NCI-H526 (cell line): ENCODE measurements at places on chromosomes 13 and 19.

GRCh38 chr19:10858204-10858828 is 10.1 kb downstream of the C19orf38 start:
- DNase-seq: no peak

GRCh38 chr19:17543986-17544385 is 11.5 kb upstream of the COLGALT1 start:
- DNase-seq: no peak

DNA sequence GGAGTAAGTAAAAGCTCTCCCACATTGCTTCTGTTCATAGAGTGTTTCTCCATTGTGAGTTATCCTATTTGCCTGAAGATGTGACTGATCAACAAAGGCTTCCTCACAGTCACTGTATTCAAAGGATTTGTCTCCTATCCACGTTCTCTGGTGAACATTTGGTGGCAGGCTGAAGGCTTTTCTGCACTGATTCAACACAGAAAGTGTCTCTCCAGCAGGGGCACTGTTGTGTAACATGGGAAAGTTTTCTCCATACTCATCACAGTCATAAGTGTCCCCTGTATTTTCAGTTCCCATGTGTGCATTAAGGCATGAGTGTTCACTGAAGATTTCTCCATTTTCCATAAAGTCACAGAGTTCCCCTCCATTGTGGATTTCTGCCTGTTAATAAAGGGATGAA is 17.6 kb downstream of the ZNF121 start:
- DNase-seq: no peak

GRCh38 chr19:29842471-29843179 is 30.8 kb downstream of the CCNE1 start:
- DNase-seq: no peak

DNA sequence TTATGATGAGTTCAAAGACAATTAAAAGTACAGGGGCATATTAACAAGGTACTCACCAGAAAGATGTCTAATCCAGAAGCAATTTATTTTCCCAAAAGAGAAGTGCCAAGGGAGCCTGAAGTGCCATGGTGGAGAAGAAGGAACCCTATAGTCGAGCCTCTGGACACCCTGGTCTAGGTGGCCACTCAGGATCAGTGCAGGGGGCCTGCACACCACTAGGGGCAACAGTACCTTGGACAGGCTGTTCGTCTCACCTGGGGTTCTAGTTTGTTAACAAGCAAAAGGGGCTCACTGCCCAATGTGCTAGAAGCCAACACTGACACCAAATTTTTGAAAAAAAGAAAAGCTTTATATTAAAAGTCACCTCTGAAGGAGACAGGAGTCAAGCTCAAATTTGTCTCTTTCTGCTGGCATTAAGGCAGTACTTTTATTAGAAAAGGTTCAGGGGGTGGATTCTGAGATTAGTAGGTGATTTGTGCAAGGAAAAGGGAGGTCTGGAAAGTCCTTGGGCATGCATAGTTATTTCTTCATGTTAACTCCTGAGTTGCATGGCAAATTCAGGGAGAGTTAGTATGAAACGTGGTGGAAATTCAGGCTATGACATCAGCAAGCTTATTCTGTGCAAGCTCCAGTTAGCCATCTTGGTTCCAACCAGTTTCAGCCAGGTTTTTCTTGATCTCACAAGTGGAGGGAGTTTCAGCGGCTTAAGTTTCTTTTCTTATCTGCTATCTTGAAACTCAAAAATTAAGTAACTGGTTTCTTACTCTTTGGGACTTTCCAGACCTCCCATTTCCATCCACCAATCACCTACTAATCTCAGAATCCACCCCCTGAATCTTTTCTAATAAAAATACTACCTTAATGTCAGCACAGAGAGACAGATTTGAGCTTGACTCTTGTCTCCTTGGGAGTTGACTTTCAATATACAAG is 884 bp upstream of the CBY2 start:
- no peak for DNase-seq

GRCh38 chr19:38402623-38402966 is 298 bp upstream of the FAM98C start:
- no peak for DNase-seq

- no peak for DNase-seq
Observed at GRCh38 chr13:112793545-112794445, 104.0 kb downstream of the ATP11A start.

- DNase-seq: no peak
Observed at GRCh38 chr13:111296417-111296816, 24.0 kb upstream of the TEX29 start.

- DNase-seq: peak; percentile 87
Observed at GRCh38 chr13:34942732-34943435, 814 bp downstream of the NBEA start.

DNA sequence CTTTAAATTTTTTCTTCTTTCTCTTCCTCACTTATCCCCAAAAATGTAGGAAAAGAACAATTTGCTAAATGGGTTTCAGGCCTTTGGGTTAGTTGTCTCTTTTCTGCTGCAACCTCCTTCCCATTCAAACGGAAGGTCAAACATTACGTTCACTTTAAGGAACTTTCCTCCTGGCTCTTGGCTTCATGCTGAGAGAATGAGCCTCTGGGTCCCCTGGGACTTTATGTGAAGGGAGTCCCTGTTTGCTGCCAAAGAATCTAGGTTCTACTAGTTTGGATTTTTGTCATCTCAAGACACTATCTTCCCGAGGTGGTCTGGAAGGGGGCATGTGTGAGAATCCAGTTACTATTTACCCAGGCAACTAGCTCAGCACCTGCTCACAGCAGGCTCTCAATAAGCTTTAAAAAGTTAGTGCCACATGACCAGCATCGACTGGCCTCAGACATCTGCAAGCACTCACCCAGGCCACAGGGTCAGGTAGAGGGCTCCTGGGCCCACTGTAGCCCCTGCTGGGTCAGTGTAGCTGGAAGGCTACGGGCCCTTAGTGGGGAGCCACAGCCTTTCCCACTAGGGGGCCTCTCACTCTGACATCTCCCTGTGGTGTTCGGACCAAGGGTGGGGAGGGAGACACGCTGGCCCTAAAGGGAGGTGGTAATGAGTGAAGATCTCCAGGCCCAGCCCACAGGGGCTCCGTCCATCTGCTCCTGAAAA is 40.5 kb downstream of the FAM124A start:
- DNase-seq: peak; percentile 21

GRCh38 chr13:30030141-30030750 is 179.8 kb upstream of the UBL3 start:
- DNase-seq: no peak

GRCh38 chr19:16190198-16190597 is 5.0 kb downstream of the FAM32A start:
- DNase-seq: no peak

- no peak for DNase-seq
Observed at GRCh38 chr13:33321686-33322542, 36.4 kb upstream of the STARD13 start.

DNA sequence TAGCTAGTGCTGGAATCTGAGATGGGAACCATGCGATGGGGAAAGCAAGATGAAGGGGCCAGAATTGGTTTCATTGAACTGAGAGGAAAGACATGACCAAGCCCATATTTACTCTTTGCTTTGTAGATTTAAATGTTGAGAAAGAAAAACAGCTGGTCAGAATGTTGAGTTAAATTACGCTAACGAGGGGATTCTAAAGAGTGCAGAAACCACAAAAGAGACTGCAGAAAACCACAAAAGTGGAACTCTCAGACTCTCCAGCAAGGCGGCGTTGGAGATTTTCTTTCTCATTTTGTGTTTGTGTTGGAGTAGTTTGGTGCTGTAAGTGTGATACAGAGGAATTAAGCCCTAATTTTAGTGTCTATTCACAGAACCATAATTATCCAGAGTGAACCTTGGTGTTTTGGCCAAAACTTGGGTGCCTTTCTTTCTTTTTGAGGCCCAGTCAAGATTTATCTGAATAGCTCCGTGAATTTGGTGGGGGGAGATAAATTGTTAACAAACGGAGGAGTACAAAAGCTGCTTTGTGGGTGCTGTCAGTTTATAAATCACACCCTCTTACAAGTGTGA is 26.3 kb downstream of the SAE1 start:
- no peak for DNase-seq

DNA sequence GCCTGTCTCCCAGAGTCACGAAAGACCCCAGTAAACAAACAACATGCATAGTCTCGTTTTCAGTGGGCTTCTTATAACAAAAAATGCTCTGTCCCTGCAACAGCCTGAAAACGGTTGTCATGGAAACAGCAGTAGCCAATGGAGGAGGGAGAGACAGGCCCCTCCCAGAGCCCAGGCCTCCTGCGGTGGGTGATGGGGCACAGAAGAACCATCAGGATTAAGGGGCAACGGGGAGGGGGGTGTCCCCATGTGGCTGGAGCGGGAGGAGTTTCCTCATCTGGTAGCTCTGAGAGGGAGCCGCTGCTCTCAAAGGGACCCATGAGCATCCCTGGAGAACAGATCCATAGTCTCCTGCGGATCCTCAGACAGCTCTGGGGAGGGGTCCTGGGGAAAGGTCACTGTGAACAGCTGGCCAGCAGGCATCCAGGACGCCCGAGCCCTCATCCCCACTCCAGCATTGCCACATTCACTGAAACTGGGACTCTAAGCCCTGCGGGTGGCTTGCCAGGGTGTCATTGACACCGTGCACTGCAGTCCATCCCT is 37.5 kb upstream of the PNMA8B start:
- no peak for DNase-seq

DNA sequence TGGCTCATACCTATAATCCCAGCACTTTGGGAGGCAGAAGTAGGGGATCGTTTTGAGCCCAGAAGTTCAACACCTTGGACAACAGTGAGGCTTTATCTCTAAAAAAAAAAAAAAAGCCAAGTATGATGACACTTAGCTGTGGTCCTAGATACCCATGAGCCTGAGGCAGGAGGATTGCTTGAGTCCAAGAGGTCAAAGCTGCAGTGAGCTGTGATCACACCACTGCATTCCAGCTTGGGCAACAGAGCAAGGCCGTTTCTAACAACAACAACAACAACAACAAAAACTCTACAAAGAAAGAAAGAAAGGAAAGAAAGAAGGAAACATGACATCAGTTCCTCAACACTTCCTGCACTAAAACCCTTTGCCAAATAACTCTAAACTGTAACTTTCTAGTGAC is 265.1 kb upstream of the DACH1 start:
- no peak for DNase-seq

DNA sequence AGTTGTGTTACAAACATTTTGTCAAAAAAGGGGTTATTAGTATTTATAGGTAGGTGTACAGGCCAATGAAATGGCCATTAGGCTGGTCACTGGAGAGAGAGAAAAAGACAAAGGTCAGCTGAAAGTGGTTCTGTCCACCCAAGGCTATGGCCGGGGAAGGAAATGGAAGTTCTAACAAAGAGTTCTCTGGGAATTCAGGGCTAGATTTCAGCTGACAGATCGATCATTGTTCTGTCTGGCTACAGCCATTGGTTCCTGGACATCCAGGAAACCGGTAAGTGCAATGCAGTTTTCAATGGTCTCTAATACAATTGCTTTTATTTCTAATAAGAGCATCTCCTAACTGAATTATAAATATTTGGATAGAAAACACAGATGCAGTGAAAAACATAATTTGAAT is 42.5 kb downstream of the MBNL2 start:
- DNase-seq: no peak

GRCh38 chr13:20428666-20429644 is 96.7 kb downstream of the CRYL1 start:
- no peak for DNase-seq

- no peak for DNase-seq
Observed at GRCh38 chr19:58509731-58510083, 2.1 kb downstream of the SLC27A5 start.

GRCh38 chr13:64633948-64634347 is 2596.2 kb downstream of the PCDH9 start:
- DNase-seq: no peak

- no peak for DNase-seq
Observed at GRCh38 chr13:113877149-113877990, 13.5 kb upstream of the GAS6 start.

GRCh38 chr13:96696389-96696900 is 297.8 kb downstream of the OXGR1 start:
- no peak for DNase-seq

DNA sequence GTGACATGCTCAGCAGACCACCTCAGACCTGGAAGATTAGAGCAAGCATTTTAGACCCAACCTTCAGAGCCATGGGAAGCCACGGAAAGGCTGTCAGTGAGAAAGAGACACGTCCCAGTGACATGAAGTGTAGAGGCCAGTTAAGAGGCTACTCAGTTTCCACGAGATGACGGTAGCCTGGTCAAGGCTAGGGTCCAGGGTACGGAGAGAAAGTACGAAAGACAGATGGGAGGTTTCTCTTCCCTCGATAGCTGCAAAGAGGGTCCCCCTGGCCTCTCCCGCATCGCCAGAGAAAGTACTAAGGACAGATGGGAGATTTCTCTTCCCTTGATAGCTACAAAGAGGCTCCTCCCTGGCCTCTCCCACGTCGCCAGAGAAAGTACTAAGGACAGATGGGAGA is 8.6 kb downstream of the ZSCAN5A start:
- DNase-seq: no peak

- peak; percentile 29 for DNase-seq
Observed at GRCh38 chr19:50500060-50500752, 10.8 kb downstream of the JOSD2 start.

- peak; percentile 56 for DNase-seq
Observed at GRCh38 chr19:56508290-56508778, 679 bp downstream of the ZNF471 start.

DNA sequence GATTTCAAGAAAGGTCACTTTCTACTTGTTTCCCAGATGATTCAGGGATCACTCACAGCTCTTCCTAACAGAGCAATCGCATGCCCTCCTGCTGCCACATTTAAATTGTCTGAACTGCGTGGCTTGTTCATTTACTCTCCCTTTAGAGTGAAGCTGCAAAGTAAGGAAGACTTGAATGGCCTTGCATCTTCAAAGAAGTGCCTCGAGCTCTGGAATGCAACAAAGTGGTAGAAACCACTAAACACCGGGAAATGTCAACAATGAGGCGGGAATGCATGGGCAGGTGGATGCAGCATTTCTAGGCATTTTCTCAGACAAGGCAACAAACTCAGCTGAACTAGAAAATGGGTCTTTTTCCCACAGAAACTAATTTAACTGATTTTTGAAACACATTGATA is 10.3 kb upstream of the DACH1 start:
- DNase-seq: no peak

DNA sequence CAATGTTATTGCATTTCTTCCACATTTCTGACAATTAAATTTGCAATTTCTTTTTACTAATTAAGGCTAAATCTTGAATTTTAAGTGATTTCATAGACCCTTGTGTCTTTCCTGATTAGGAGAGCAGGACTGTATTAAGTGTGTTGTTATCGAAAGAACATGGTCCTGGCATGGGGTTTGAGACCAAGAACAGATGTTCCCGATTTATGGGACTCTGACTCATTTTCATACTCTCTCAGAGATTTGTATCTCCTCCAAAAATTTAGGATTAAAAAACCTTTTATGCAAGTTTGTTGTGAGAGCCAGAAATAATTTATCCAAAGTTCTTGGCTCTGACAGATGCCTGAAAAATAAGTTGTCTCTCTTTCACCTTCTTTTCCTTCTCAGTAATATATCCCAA is 589.3 kb upstream of the ARGLU1 start:
- DNase-seq: no peak

GRCh38 chr13:46871557-46871956 is 25.3 kb downstream of the HTR2A start:
- no peak for DNase-seq
